ENCODE measurements at places on chromosomes 6 and 20.

GRCh38 chr6:96792561-96793190, 44.6 kb downstream of the GPR63 start:
- no peak for DNase-seq

- DNase-seq: no peak
These were observed 113.2 kb downstream of the FNDC1 start for GRCh38 chr6:159282421-159282820.

- no peak for DNase-seq
These were observed 40.3 kb upstream of the PDE7B start for GRCh38 chr6:135811170-135811569.

- DNase-seq: peak; percentile 86
These were observed 49.7 kb downstream of the RBM38 start for GRCh38 chr20:57440678-57441509.

GRCh38 chr6:29828471-29828797, 809 bp downstream of the HLA-G start:
- no peak for DNase-seq

DNA sequence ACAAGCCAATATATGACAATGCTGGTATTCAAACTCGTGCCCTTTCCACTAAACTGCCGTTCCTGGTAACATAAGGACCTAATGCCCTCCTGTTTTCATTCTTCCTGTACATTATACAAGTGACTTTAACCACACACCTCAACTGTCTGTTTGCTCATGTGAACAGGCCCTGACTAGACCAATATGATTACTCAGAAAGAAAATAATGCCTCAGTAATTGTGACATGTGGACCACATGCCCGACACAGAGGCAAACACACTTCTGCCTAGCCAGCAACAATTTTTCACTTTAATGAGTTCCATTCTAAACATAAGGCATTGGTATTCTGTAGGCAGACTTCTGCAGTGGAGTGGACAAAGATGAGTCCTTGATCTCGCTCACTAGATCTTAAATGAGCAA, 30.0 kb downstream of the SLC22A16 start:
- DNase-seq: no peak
